ENCODE measurements at places on chromosomes 12 and 14.

GRCh38 chr12:56996793-56997545 lies 9.4 kb downstream of the ZBTB39 start:
- H3K36me3 ChIP-seq, result peaks cover 43% of the 10 kb centered on the region
- H3K4me3 ChIP-seq, result no peak overlapping the region
- no peak for DNase-seq

GRCh38 chr14:96754845-96755184 lies 42.4 kb upstream of the VRK1 start:
- H3K4me3 ChIP-seq, result no peak overlapping the region
- H3K27me3 ChIP-seq, result peaks cover 13% of the 10 kb centered on the region
- H3K36me3 ChIP-seq, result no peaks in the 10 kb centered on the region
- no peaks in the 10 kb centered on the region for H3K4me1 ChIP-seq

DNA sequence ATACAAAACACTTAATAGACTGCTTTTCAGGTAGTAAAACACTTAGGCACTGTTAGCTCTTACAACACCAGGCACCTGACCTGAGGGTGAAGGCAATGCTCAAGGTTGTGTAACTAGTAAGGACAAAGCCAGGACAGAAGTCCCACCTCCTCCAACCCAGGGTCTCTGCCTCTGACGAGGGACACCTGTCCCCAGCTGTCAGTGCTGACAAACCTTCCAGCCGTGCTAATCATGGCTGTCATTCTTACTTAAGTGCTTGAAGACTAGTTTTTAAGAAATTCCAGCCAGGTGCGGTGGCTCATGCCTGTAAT lies 62.5 kb upstream of the MAX start:
- H3K4me3 ChIP-seq, result no peak overlapping the region
- peaks cover 53% of the 10 kb centered on the region for H3K4me1 ChIP-seq
- H3K27ac ChIP-seq, result no peak overlapping the region
- no peaks in the 10 kb centered on the region for H3K27me3 ChIP-seq
- DNase-seq, result no peak

DNA sequence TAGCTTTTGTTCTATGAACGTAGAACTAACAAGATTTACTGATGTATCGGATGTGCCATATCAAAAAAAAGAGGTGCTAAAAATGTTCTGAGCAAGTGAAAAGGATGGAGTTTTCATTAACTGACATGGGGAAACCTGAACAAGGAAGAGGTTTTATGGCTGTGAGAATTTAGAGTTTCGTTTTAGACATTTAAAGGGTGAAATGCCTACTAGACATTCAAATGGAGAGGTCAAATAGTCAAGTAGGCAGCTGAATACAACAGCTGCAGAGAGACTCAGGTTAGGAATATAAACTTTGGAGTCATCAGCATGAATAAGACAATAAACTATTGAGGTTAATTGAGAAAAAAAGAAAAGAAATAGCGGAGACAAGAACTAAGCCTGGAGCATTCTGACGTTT lies 364.9 kb upstream of the GARIN6 start:
- DNase-seq, result no peak
- H3K4me1 ChIP-seq, result no peaks in the 10 kb centered on the region
- H3K4me3 ChIP-seq, result no peak overlapping the region
- H3K36me3 ChIP-seq, result no peaks in the 10 kb centered on the region
